Upper lobe of left lung (tissue), 6 donors: ENCODE measurements at places on chromosomes 5 and 9. TPM values are rescaled to one million over a fixed set of nuclear protein-coding genes. Genes with fewer than 3 reads are reported as not detected.

DNA sequence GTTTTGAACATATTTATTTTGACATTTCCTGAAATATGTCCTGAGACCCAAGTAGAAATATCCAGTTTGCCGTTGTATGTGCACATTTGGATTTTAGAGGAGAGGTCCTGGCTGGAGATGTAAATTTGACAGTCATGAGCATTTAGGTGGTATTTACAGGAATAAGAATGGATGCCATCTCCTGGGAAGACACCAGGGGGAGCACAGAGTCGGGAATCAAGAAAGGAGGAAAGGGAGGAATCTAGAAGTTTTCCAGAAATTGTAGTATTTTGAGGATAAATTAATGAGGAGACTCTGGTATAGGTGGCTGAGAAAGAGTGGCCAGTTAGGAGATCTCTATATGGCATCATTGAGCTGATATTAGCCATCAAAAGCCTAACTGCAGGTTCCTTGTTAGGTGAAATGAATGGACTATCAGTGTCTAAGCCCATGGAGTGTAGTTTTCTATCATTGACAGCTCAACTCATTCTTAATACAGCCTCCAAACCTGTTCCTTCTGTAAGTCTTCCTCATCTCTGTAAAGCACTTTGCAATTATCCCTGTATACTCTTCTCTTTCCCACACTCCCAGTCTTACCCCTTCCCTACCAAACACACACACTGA is 7.2 kb downstream of the GAPT start:
- no peaks in the 10 kb centered on the region for H3K4me1 ChIP-seq
- H3K27ac ChIP-seq, result no peak overlapping the region
- H3K36me3 ChIP-seq, result no peaks in the 10 kb centered on the region
- no peak for DNase-seq
- no peak overlapping the region for H3K4me3 ChIP-seq

Gene GABBR2
- total RNA-seq, result not detected

GRCh38 chr9:98927724-98928123 is 16.0 kb upstream of the COL15A1 start:
- no peaks in the 10 kb centered on the region for H3K36me3 ChIP-seq
- DNase-seq, result no peak
- no peaks in the 10 kb centered on the region for H3K27me3 ChIP-seq
- H3K27ac ChIP-seq, result no peak overlapping the region
- H3K4me1 ChIP-seq, result no peaks in the 10 kb centered on the region

DNA sequence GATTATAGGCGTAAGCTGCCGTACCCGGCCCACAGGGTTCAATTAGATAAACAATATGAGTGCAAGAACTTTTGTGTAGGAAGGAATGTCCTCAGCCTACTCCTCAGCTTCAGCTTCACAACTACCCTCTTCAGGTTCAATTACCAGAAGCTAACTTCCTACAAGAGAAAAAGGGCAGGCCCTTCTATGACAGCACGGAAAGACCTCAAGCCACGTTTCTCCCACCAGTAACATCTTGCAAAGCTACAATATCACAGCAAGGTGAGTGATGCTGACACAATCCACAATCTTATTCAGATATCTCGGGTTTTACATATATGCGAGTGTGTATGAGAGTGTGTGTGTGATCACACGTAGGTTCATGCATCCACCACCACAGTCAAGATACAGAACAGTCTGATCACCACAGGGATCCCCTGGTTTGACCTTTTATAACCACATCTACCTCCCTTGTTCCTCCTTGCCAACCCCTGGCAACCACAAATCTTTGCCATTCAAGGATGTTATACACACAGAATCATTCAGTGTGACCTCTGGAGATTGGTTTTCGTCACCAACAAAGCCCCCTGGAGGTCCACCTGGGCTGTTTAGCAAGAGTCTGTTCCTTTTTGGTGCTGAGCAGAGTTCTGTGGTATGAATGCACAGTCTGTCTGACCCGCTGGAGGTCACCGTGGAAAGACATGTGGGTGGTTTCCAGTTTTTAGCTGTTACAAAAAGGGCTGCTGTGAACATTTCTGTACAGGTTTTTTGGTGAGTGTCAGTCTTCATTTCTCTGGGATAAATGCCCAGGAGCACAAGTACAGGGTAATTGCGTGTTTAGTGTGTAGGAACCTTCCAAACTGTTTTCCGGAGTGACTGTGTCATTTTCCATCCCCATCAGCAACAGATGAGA is 38.2 kb downstream of the IPPK start:
- no peak overlapping the region for H3K27ac ChIP-seq
- H3K4me1 ChIP-seq, result peaks cover 6% of the 10 kb centered on the region
- no peaks in the 10 kb centered on the region for H3K27me3 ChIP-seq
- DNase-seq, result no peak
- H3K4me3 ChIP-seq, result no peak overlapping the region
- H3K36me3 ChIP-seq, result peaks cover 61% of the 10 kb centered on the region

Gene NUTM2F
- not detected for total RNA-seq

Gene BTNL3
- total RNA-seq, result 0.61 TPM

GRCh38 chr5:39476843-39477220 is 52.1 kb upstream of the DAB2 start:
- H3K36me3 ChIP-seq, result no peaks in the 10 kb centered on the region
- no peaks in the 10 kb centered on the region for H3K27me3 ChIP-seq
- no peak overlapping the region for H3K4me3 ChIP-seq
- H3K4me1 ChIP-seq, result no peaks in the 10 kb centered on the region

Gene ARHGEF39
- total RNA-seq, result 0.37 TPM

Gene CENPP
- 10.0 TPM for total RNA-seq

DNA sequence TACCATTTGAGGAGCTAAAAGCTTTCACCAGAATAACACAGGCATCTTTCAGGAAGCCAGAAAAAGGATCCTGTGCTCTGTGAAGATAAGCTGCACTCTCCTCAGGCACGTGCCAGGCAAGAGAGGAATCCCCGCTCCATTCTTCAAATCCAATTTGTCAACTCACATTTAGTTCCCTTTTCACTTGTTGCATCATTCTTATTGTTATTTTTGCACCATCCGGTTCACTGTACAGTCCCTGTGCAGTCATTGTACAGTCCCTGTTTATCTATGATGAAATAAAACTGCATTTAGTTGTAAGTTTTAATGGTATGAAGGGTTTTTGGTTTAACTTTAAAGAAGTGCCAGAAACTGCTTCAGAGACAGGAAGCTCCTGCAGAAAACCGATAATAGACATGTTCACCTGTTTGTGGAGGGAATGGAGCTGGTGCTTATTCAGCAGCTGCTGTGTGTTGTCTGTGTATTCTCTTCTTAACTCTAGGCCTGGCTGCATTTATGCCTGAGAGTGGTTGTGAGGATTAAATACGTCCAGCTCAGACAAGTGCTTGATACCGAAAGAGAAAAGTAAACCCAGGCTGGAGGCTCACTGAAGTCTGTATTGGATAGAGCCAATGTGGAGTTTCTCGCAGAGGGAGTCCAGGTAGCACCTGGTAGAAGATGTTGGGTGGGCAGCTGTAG is 22.4 kb downstream of the IFNW1 start:
- no peak overlapping the region for H3K27ac ChIP-seq
- no peaks in the 10 kb centered on the region for H3K27me3 ChIP-seq
- H3K4me1 ChIP-seq, result peaks cover 9% of the 10 kb centered on the region
- no peaks in the 10 kb centered on the region for H3K36me3 ChIP-seq
- no peak overlapping the region for H3K4me3 ChIP-seq

Gene IGFBPL1
- total RNA-seq, result 2.6 TPM

Gene PCDHGB6
- 7.3 TPM for total RNA-seq
